ENCODE measurements at places on chromosomes 11 and 22.
A peak's percentile ranks its signal among the peaks of the same experiment; 100 is the strongest.

DNA sequence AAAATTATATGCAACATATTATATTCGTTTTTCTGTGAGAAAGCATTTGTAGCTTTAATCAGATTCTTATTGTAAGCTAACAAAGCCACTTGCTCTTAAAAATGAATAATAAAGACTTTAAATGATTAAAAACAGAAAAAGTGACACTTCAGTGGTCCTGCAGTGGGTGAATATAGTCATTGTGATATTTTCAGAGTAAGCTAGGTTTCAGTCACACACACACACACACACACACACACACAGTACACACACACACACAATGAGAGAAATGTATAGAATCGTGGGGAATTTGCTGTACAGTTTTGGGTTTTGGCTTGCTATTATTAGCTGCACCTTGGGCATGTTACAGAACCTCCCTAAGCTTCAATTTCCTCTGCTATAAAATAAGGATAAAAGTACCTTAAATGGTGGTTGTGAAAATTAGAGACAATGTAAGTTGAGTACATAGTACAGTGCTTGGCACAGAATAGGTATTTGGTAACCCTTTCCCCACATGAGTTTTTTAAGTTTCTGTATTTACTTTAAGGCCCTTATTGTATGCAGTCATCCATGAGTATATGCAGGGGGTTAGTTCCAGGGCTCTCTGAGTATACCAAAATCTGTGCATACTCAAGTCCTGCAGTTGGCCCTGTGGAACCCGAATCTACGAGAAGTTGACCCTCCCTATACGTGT is 39.8 kb downstream of the CSTPP1 start:
- no peak for DNase-seq

DNA sequence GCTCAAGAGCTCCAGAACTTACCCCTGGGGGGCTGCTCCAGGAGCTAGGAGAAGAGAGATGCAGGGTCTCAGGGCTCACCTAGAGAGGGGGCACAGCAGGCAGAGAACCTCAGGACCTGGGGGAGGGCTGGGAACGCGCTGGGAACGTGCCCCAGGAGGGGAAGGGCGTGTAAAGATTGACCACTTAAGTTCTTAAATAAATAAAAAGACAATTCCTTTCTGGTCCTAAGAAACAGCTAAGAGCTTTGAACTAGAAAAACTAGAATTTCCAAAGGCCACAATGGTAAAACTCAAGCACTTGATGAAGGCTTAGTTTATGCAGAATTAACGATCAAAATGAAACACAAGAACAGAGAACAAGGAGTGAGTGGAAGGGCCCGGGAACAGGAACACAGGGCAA is 89.1 kb downstream of the CELSR1 start:
- DNase-seq = no peak

GRCh38 chr11:1619449-1619848 is 2.5 kb downstream of the KRTAP5-4 start:
- DNase-seq = peak; percentile 54

GRCh38 chr22:20110359-20110985 is 5.4 kb upstream of the RANBP1 start:
- no peak for DNase-seq

GRCh38 chr11:93840180-93840579 is 10.2 kb downstream of the VSTM5 start:
- no peak for DNase-seq

DNA sequence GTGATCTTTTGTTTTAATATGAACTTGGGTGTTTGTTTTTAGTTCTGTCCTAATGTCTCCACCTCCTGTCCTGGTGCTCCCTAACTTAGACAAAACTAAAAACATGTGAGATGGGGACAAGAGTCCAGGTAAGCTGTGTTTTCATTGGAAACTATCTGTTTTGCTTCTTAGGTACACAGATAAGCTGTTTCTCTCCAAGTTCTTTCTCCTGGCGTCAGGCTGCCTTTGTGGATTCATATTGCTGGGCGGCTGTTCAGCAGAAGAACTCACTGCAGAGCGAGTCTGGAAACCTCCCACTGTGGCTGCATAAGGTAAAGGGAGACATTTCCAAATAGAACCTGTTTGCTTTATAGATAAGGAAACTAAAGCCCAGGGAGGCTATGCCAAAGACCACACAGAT is 24.7 kb downstream of the PANX1 start:
- DNase-seq = no peak

DNA sequence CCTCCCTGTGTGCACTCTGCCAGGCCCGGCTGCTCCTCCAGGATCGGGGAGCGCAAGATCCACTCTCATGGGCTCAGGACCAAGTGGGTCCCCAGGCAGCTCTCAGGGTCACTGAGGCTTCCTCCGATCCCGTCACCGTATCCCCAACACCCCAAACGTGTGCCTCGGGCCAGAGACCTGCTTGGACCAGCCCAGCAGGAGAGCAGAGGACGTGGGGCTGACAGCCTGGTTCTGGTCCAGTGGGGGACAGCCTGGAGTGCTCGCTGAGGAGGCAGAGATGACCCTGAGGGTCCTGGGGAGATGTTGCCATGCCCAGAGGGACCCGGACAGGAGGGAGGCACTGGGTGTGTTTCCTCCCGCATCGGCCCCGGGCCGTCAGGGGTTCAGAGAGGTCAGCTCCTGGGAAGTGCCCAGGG is 1402.6 kb downstream of the BRD1 start:
- DNase-seq = no peak

DNA sequence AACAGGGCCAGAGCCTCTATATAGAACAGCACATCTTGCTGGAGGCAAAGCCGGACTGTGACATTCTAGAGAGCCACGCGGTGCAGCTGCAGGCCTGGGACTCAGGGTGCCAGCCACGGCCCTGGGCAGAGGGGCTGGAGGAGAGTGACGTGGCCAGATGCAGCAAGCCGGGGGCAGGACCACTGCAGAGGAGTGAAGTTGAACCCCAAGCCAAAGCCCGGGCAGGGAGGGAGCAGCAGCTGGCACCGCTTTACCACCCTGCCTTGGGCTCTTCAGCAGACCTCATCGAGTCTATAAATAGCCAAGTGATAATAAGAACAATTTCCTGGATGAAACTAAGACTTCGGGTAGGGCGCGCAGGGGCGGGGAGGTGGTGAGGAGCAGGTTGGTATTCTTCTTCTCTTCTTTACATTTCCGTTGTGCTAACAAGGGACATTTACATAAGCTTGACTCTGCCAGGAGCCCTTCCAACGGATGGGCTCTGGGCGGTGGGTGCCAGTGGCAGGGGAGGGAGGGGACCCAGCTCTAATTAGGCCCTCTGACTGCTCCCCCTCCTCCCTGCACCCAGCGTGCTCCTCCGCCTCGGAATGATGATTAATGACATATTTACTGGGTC is 110.2 kb downstream of the ST3GAL4 start:
- DNase-seq = peak; percentile 27

GRCh38 chr11:129960216-129961214 is 42.1 kb downstream of the PRDM10 start:
- no peak for DNase-seq

- no peak for DNase-seq
Observed at GRCh38 chr11:512761-513595, 5.9 kb upstream of the RNH1 start.

DNA sequence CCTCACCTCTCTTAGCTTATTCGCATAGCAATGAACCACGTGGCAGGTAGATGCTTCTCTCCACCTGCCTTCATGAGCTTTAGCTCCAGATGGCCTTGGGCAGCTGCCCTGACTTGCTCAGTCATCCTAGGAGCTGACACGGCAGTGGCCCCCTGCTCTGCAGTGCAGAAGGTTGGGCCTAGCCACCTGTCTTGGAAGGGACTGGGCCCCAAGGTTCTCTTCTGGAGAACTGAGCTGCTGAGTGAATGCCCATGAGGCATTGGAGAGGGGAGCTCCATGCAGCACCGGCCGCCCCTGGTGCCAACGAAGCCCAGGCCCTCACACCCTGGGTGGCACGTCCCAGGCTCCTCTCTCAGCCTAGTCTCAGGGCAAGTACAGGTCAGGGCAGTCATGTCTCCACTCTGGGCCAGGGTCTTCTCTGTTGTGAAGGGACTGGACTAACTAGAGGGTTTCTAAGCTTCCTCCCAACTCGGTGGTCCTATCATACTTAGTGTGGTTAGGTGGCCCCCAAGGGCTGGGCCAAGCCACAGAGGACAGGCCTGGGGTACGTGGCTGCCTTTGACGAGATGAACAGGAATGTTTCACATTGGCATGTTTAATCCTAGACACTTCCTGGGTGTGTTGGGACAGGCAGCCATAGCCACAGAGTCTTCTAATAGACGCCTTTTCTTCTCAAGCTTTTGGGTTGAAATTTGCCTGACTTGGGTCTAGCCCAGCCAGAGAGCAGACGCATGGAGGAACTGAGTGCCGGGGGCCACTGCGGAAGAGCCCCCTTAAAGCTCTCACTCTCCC is 47.9 kb downstream of the ALX4 start:
- DNase-seq = no peak

- DNase-seq = no peak
Observed at GRCh38 chr11:130101661-130102060, 32.0 kb downstream of the APLP2 start.
